Fibroblast of skin of right biceps (primary cell): ENCODE measurements at places on chromosomes 3 and 15.
A peak's percentile ranks its signal among the peaks of the same experiment; 100 is the strongest.

DNA sequence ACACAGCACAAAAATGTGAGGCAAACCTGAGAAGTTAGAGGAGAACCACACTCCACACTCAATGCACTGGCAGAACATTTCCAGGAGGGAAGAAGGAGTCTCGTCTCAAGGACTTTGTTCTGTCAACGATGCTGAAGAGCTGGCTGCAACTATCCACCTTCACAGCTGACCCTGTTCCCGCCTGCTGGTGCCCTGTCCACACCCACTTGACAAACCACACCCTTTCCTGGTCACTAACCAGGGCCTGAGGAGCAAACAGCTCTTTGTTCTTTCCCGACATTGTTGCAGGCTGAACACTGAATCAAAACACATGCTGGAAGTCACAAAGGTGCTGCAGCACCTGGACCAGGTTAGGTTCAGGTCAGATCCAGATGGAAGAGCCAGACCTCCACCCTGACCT, 92.6 kb upstream of the ARRDC4 start:
- no peak for DNase-seq

DNA sequence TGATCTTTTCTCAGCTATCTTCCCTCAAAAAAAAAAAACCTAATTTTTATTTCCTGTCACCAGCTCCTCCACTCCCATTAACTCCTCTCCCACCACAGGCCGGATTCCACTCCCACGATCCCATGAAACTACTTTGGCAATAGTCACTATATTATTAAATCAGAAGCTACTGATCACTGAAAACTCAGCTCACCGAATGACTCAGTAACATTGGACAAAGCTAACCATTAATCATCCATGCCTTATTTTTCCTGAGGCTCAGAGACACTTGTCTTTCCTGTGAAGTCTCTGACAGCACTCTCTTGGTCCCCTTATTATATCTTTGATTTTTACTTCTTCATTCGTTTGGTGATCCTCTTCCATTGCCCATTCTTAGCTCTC, 260.2 kb downstream of the CGGBP1 start:
- DNase-seq: peak; percentile 16

DNA sequence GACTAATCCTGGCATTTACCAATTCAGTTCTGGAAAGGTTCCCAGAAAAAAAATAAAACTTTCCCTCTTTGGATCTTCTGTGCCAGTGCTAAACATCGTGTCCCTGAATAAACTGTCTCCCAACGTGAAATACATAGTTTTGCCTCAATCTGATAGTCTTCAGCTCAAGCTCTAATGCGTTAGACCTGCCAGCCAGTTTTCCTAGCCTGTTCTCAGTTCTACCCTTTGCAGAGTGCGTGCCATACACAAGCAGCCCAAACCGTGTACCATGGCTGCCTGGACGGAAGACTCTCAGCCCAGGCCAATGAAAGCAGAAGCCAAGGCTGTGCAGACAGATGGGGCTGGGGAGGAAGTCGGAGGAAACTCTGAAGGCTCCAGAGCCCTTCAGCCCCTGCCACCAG, 11.4 kb upstream of the OCA2 start:
- no peak for DNase-seq

GRCh38 chr3:46416125-46416810, 9.2 kb downstream of the CCRL2 start:
- DNase-seq: no peak

GRCh38 chr3:192435241-192435640, 292.1 kb downstream of the FGF12 start:
- no peak for DNase-seq

GRCh38 chr15:82679626-82680199, 30.0 kb downstream of the AP3B2 start:
- no peak for DNase-seq

DNA sequence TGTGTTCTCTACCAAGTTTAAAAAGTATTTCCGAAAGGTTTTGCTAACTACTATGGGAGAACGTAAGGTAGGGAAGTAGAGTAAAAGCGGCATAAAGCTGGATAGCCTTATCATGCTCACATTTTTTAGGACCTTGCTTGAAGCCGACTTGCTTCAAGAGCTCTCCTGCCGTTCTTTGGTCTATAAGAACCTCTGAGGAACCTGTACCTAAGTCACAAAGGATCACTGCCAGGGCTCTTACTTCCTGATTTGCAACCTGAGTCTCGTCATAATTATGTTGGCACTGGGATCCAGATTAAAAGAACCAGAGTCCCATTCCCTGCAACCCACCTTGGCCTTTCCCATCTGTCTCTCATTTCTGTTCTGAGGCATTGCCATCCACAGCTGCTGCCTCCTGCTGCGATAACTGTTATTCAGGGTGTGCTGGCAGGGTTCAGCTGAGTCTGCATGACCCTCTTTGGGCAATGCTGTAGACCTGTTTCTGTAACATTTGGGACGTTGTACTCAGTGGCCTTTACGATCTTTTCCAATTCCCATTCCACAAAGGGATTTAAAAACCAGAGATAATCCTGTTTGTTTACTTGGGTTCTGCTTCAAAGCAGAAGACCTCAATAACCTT, 131.0 kb upstream of the UMPS start:
- DNase-seq: no peak

- DNase-seq: no peak
Measured at GRCh38 chr3:191959876-191960413, 499.0 kb downstream of the PYDC2 start.

GRCh38 chr15:78149805-78150751, 916 bp downstream of the IDH3A start:
- peak; percentile 21 for DNase-seq

DNA sequence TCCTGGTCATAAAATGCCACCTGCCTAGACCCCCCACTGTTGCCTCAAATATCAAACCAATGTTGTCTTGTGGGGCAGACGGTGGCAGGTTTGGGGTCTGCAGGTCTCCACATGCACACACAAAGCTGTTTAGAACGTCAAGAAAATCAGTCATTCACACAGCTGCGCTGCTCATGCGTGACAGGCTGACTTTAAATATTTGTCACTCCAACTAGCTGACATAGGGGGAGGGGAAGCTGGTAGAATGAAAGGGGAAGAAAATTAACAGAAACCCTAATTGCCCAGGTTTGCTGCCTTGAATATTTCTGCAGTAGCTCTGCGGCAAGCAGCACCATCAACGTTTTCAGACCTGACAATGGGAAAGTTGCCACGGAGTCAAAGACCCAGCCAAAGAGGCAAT, 201.8 kb downstream of the ABHD5 start:
- DNase-seq: no peak

DNA sequence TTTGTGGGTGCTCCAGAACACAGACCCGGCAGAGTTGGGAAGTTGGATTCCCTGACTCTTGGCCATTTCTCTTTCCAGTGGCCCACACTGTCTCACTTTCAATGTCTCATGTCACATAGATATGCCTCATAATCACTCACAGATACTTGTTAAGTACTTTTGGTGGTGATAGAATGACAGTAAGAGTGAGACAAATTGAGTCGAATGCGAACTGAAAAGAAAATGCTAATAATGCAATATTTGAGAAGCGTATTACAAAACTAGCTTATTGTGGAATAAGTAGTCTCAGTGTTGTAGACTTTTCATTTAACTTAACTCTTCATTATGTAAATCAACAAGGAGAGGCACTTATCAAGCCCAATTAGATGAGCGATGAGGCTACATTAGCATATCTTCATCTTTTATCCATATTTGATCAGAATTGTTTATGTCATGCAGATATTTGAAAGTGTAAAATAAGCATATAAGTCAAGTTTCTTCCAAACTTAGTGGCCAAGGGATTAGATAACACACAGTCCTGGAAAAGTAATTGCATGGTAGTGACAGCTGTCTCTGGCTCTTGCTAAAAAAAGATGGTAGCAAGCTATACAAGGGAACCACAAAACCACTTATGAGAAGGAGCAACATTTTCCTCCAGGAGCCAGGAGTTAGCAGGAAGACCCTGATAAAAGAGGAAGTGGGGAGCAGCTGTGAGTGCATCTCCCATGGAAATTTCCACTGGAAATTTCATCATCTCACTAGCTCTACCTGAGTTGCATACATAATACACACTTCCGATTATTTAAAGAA, 243.6 kb downstream of the ARRDC4 start:
- no peak for DNase-seq

DNA sequence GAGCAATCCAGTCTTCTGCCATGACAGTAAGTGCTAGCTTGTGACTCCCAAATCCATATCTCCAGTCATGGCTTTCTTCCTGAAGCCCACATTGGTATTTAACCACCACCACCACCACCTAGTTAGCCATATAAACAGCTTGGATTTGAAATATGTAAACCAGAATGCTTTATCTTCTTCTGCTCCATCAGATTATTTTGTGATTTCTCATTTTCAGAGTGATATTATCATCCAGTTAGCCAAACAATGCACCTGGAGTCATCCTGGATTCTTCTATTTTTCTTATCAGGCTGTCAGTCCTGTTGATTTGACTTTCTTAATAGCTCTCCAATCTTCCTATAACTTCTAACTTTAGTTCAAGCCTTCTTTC, 124.3 kb upstream of the PTX3 start:
- DNase-seq: peak; percentile 29

- no peak for DNase-seq
Measured at GRCh38 chr15:60079210-60079609, 75.1 kb downstream of the FOXB1 start.

DNA sequence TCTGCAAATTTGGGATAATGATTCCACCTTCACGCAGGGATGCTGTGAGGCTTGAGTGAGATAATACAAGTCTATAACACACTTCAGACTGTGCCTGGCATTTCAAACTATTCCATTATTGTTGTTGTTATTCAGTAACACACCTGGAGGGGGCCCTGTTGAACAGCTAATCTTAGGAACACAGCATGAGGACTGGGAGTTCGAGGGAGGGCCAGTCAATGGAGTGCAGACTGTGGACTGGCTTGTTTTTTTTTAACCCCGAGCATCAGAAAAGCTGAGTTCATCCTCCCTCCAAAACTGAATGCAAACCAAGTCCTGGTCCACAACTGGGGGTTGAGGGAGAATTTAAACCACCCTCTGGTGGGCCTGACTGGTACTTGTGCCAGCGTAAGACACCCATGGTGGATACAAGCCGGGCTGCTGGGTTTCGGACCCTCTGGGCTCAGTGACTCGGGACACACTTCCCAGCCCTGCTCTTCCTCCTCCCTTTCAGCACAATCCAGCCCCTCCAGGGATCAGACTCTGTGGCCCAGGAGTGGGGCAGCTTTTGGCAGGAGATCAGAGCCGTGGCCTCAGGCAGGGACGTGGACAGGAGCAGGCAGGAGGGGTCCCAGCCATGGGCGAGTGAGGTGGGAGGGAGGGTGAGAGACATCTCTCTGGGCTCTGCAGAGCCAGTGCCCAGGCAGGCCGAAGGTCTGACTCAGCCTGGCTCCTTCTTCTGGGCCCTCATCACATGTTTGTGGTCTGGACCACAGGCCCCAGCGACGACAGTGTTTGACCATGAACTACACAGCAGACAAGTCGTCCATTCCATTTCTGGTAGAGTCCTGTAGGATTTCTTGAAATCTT, 36.3 kb upstream of the MEX3B start:
- peak; percentile 94 for DNase-seq

GRCh38 chr15:58842713-58843396, 71.8 kb downstream of the MINDY2 start:
- no peak for DNase-seq

DNA sequence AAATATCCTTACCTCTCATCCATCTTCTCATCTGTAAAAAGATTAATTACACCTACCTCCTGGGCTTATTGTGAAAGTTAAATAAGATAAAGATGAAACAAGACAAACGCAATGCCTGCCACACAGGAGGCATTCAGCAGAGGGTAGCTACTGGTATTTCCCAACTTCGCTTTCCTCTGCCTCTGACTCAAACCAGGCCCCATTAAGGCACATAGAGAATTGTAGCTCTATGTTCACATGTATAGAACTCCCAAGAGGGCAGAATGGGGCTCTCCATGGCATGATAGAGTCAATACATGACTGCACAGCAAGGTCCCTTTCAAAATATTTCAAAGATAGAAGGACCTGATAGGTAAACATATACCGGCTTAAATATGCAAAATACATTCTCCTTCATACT, 1.4 kb downstream of the LYSMD2 start:
- DNase-seq: no peak

DNA sequence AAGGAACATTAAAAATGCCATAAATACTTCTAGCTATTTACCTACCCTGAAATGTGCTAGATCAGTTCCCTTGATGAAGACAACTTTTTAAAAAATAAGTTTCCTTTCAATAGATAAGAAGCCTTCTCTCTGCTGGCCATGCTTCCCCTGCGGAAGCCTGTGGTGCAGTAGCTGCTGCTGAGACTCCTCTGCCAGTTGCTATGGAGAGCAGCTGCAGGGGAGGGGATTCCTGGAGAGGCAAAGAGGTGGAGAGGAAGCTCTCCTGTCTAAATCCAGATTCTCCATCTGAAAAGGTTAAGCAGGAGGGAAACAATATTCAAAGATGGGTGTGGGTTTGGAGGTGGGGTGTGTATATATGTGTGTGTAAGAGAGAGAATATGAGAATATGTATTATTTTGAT, 69.8 kb upstream of the BFSP2 start:
- no peak for DNase-seq

GRCh38 chr3:65927576-65927975, 111.1 kb downstream of the MAGI1 start:
- peak; percentile 43 for DNase-seq

GRCh38 chr15:90818251-90819210, 49.9 kb upstream of the FURIN start:
- DNase-seq: no peak

GRCh38 chr3:175432376-175433025, 573.4 kb downstream of the NAALADL2 start:
- DNase-seq: peak; percentile 91

- DNase-seq: no peak
Measured at GRCh38 chr3:134709076-134709475, 58.3 kb upstream of the KY start.

- no peak for DNase-seq
Measured at GRCh38 chr3:8846176-8846575, 76.8 kb upstream of the OXTR start.

GRCh38 chr15:29612096-29612495, 210.2 kb downstream of the TJP1 start:
- DNase-seq: peak; percentile 98

DNA sequence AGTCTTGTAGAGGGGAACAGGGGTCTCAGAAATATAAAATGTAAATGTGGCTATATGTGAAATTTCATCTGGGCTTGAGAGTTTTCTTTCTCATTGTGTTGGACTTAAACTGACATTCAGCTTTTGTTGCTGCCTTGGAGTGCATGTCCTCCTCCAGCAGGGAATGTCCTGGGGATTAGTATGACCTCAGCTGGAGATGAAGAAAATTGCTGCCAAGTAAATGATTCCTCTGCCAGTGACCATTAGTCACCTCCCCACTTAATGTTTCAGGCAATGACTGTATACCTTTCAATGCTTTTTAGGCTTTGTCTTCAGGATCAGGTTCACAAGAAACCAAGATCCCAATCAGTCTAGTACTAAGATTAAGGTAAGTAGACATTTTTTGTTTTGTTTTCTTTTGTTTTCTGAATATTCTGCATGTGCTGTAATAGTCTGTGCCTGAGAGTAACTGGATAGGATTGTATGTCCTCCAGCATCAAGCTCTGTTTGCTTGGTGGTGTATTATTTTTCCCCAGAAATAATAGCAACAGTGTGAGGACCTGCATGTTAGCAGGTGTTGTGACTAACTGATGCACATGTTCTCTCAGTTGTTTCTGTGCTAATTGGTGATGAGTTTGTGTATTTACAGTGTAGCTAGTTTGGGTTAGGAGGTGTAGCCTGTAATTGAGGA, 18.1 kb upstream of the SLC22A13 start:
- DNase-seq: peak; percentile 86
